ENCODE measurements at places on chromosomes 2 and 18.

DNA sequence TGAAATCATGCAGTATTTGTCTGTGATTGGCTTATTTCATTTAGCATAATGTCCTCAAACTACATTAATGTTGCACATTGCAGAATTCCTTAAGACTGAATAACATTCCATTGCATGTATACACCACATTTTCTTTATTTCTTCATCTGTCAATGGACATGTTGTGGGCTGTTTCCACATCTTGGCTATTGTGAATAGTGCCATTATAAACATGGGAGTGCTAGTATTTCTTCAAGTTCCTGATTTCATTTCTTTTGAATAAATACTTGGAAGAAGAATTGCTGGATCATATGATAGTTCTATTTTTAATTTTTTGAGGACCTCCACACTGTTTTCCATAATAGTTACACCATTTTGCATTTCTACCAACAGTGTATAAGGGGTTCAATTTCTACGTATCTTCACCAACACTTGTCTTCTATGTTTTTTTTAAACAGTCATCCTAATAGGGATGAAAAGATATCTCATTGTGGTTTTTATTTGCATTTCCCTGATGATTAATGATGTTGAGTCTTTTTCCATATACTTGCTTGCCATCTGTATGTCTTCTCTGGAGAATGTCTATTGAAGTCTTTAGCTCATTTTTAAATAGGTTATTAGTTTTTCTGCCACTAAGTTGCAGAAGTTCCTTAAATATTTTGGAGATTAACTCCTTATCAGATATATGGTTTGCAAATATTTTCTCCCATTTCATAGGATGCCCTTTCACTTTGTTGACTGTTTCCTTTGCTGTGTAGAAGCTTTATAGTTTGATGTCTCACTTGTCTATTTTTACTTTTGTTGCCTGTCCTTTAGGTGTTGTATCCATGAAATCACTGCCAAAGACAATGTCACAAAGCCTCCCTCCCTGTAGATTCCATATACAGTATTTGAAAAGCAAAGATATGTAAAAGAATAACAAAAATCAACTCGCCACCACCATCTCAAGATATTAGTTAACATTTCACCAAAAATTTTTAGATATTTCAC, 14.6 kb downstream of the FBXO11 start:
- DNase-seq: no peak

GRCh38 chr2:215736653-215737290, 276.6 kb downstream of the MREG start:
- DNase-seq: no peak

- DNase-seq: no peak
Observed at GRCh38 chr18:34817636-34818035, 107.5 kb downstream of the DTNA start.

- DNase-seq: no peak
Observed at GRCh38 chr2:53939656-53940055, 31.1 kb downstream of the PSME4 start.

- no peak for DNase-seq
Observed at GRCh38 chr2:217055624-217056023, 195.8 kb upstream of the TNP1 start.

DNA sequence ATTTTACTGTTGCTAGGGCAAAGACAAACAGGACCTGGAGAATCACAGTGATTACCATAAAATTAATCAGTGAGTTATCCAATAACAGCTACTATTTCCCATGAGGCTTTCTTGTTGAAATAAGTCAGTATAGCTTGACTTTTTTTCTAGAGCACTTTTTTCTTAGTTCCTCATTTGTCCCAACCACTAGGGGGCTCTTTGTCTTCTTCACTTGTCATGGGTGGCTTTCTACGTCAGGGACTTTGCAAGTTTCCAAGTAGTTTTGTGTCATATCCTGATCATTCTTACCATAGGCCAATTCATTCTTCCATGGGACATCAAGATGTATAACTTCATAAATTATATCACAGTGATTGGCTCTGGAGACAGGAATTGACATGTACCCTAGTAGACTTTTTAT, 1019.6 kb upstream of the PIK3C3 start:
- DNase-seq: no peak

DNA sequence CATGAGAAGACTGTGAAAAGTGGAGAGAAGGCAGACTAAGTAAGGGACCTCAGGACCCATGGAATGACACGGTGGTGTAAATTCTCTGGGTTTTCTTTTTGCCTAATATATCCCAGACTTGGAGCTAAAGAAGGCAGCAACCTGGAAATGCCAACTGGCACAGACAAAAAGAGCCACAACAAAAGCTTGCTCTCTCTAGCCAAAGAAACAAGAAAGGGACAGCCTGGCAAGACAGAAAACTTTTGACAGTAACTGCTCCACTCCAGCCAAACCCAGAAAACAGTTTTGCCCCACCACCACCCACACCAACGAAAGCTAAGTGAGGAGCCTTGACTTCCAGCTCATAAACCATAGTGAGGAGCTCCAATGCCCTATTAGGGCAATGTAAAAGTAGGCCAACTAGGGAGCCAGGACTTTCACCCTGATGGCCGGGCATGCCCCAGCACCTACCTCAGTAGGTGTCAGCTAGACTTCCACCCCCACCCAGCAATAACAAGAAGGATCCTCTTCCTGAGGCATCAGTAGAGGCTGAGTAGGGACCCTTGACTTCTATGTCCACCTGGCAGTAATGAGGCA, 35.5 kb downstream of the PELI1 start:
- no peak for DNase-seq

GRCh38 chr18:54590945-54591344, at the start of gene DYNAP:
Gene DYNAP, plus strand, starts transcription at chr18:54591245. Its CDS starts 38 bp downstream, at chr18:54591283.
- DNase-seq: no peak

GRCh38 chr2:120545521-120546047, 190.1 kb upstream of the GLI2 start:
- no peak for DNase-seq

DNA sequence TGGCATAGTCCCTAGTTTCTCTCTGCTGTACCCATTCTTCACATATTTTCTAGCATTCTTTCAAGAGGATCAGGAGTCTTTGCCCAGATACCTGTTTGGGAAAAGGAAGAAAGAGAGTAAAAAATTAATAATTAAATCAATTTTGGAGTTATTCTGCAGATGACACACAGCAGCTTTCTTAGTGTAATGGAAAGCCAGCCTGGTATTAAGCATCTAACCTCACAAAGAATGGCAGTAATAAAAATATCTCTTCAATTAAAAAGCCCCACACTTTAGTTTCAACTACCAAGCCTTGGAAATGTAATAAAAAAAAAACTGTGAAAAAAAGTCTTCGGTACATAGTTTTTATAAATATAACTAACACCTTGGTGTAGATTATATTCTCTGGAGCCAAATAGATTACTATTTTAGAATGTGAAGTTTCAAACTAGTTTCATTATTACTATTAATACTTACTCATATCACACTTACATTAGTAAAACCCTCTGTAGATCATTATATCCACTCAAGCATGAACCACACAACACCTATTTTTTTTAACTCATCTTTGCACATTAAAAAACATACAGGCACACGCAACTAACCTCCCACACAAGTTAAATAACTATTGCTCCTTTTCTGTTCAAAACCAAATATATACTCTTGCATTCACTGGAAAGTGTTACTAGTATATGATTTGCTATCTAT, 90.9 kb downstream of the GPD2 start:
- DNase-seq: no peak

- DNase-seq: no peak
Observed at GRCh38 chr2:158993721-158994587, 25.5 kb downstream of the TANC1 start.

- no peak for DNase-seq
Observed at GRCh38 chr2:168814939-168815907, 12.8 kb downstream of the NOSTRIN start.

- DNase-seq: no peak
Observed at GRCh38 chr2:200985799-200986198, 22.3 kb upstream of the ORC2 start.

Data from activated T-helper 1 cell treated with Interleukin-2 at 50 U/mL for 16 hours (primary cell).